ENCODE measurements at places on chromosomes 6 and 20.

- DNase-seq: no peak
Measured at GRCh38 chr6:148723484-148723883, 23.3 kb upstream of the UST start.

GRCh38 chr6:100719883-100720682 is 161.0 kb downstream of the ASCC3 start:
- DNase-seq: no peak

DNA sequence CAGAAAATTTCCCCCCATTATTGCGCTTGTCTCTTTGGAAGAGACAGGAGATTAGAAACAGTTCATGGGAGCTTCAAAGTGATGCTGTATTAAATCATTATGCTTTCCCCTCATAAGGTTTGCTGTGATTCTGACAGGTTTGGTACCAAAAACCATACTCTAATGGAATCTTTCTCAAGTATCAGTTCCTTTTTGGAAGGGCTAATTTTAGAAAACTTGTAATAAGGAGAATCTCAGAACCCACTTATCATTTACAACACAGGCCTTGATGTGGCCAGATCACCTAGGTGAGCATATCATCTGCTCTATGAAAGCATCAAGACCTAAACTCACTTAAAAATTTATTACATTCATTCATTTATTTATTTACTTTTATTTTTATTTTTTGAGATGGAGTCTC is 51.2 kb downstream of the TP53INP2 start:
- DNase-seq: no peak

DNA sequence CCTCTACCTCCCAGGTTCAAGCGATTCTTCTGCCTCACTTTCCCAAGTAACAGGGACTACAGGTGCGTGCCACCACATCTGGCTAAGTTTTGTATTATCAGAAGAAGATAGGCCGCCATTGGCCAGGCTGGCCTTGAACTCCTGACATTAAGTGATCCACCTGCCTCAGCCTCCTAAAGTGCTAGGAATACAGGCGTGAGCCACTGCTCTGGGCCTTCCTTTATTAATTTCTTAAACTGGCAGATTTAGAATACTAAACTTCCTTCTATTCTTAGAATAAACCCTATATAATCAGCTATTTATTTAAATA is 86.6 kb downstream of the HFE start:
- no peak for DNase-seq

- DNase-seq: no peak
Measured at GRCh38 chr6:152209211-152209610, 401.7 kb downstream of the ESR1 start.

DNA sequence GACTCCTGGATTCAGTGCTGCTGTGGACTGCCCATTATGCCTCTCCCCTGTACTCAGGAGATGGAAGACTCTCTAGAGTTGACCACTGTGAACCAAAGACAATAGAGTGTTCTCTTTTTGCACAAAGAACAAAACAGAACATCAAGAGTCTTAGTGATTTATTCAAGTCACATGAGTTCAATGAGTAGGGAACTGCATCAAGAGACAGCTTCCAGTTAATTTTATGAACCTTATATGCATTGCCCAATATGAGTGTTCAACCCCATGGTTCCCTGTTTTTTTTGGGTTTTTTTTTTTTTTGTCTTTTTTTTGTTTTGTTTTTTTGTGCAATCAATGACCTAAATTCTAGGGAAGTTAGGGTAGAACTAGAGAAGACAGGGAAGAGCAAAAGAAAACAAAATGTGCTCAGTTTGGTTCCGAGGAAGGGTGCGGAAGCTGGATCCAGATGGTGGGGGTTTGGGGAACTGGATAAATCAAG is 224.3 kb downstream of the MAFB start:
- no peak for DNase-seq

DNA sequence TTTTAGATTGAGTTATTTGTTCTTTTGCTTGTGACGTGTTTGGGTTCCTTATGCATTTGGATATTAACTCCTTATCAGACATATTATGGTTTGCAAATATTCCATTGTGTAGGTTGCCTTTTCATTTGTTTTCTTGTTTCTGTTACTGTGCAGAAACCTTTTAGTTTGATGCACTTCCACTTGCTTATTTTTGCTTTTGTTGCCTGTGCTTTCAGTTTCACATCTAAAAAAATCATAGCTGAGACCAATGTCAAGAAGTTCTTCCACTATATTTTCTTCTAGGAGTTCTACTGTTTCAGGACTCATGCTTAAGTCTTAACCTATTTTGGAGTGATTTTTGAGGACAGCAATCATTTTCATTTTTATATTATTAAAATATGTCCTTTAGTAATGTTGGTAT is 113.5 kb downstream of the EPM2A start:
- no peak for DNase-seq

DNA sequence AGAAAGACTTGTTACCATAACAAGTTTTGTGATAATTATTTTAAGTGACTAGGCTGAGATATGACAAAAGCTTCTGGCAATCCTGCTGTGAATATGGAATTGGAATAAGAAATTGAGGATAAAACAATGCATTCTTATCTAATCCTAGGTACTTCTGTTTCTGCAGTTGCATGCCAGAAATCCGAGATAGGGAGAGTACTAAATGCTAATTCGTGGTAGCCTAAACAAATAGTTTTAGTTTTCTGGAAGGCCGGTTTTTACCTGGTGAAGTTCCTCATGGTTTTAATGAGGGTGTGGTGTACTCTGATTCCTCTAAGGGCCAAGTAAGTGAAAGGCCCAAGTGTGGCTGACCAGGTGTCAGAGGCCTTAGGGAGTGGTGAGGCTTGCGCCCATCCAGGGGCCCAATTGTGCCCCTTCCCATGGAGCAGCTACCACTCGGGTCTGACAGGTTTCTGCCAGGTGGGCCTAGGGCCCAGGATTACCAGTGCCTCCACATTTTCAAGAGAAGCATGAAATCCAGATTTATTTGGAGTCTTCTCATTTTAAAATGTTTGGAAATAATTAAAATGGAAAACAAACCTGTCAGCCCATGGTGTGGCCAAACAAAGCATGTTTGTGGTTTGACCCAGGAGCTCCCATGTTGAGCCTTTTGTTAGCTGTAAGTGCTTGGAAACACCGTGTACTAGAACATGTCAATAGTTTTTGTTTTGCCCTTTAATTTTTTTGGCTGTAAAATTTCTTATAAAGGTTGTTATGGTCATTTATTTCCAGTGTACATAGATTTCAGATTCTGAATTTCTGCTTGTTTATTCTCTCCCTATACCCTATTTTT is 6.6 kb downstream of the PLCB4 start:
- DNase-seq: no peak

- DNase-seq: no peak
Measured at GRCh38 chr6:126039284-126039683, 52.9 kb downstream of the TRMT11 start.

- DNase-seq: no peak
Measured at GRCh38 chr6:152642578-152643375, 5.6 kb upstream of the SYNE1 start.

DNA sequence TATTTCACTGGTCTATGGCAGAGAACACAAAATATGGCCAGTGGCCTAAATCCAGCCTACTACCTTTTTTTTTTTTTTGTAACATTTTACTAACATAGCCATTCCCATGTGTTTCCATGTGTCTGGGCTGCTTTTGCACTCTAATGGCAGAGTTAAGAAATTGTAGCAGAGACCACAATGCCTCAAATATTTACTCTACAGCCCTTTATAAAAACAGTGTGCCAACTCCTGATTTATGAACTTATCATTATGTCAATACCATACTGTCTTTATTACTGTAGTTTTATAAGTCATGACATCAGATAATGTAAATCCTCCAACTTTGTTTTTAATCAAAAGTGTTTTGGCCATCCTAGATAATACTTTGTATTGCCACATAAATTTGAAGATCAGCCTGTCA is 27.4 kb upstream of the CAP2 start:
- DNase-seq: no peak

DNA sequence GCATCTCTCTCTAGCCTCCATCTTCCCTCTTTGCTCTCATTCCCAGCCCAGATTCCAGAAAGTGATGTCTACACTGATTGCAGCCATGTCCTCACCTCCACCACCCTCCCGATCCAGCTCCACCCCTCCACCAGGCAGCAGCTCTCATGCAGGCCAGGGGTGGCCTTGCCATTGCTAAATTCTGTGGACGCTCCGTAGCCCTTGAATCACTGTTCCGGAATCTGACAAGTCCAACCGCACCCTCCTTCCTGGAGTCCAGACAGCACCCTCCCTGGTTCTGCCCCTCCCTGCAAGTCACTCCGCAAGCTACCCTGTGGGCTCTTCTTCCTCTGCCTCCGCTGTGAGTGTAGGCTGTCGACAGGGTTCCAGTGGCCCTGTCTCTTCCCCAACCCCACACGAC is 26.2 kb downstream of the TNXB start:
- DNase-seq: no peak

Measured in stimulated activated CD4-positive, alpha-beta T cell treated with anti-CD3 and anti-CD28 coated beads, Interleukin-1b, Interleukin-23, amount 100 ng/mL, for 24 hours (primary cell).